ENCODE measurements at places on chromosomes 1 and 21.

- no peak for DNase-seq
Observed at GRCh38 chr21:42503711-42504110, 7.7 kb upstream of the RSPH1 start.

DNA sequence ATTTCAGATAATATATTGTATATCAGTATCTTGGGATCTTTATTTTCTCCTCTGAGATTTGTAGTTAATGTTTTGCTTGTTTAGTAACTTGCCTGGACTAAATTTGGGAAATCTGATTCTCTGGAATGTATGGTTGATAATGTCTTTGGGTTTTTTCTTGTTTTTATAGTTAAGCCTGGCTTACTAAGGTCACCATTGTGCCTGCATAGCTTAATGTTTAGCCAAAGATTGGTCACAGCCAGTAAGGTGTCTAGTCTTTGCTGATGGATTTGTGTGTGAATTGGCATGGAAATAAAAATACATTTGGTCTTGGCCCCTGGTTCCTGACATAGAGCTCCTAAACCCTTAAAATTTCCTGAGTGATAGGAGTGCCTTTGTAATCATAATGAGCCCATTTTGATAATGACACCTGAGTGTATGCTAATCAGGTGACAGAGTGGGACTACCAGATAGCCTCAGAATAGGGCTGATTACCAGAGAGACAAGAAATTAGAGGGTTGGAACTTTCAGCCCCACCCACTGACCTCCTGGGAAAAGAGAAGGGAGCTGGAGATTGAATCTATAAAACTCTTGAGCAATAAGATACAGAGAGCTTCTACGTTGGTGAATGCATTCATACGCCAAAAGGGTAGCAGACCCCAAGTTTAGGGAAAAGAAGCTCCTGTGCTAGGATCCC is 47.9 kb upstream of the NUF2 start:
- DNase-seq, result no peak

- DNase-seq, result peak; percentile 65
Observed at GRCh38 chr1:210232511-210233215, at the start of gene SERTAD4. Gene SERTAD4, plus strand, starts transcription at chr1:210232796. Its CDS starts 5,165 bp downstream, at chr1:210237961.

DNA sequence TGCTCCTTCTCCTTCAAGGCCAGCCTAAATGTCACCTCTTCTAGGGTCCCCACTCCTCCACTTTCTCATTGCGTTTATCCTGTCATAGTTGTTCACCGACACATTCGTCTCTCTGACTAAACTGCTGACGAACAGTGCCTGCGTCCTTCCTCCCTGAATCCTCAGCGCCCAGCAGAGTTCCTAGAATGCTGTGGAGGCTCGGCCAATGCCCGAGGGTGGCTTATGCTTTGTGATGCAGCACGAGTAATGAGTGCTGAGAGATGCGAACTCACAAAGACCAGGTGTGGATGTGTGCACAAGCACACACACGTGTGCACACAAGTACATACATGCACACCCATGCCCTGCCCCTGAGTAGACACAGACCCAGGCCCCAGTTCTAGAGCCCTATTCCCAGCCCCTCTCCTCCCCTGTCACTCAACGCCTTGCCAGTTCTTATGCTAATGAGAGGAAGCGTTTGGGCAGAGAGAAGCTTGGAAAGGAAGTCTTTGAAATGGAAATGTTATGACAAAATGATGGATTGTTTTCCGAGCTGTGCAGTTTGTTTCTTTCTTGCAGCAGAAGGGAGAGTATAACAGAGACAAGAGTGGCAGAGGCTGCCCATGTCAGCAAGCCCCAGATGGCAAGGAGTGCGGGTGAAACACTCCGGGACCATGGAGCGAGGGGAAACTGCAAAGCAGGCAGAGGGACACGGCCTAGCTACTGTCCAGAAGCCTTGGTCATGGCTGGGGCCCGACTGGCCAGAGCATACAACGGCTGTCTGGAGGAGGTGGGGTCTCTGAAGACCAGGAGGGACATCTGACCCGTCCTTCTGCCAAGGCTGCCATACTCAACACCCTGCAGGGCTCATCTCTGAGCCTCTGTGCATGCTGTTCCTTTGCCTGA is 24.2 kb downstream of the KCNA10 start:
- no peak for DNase-seq

- DNase-seq, result peak; percentile 76
Observed at GRCh38 chr1:14486401-14487201, 111.9 kb upstream of the KAZN start.

GRCh38 chr1:111176678-111177077 is 23.8 kb downstream of the DENND2D start:
- DNase-seq, result no peak

DNA sequence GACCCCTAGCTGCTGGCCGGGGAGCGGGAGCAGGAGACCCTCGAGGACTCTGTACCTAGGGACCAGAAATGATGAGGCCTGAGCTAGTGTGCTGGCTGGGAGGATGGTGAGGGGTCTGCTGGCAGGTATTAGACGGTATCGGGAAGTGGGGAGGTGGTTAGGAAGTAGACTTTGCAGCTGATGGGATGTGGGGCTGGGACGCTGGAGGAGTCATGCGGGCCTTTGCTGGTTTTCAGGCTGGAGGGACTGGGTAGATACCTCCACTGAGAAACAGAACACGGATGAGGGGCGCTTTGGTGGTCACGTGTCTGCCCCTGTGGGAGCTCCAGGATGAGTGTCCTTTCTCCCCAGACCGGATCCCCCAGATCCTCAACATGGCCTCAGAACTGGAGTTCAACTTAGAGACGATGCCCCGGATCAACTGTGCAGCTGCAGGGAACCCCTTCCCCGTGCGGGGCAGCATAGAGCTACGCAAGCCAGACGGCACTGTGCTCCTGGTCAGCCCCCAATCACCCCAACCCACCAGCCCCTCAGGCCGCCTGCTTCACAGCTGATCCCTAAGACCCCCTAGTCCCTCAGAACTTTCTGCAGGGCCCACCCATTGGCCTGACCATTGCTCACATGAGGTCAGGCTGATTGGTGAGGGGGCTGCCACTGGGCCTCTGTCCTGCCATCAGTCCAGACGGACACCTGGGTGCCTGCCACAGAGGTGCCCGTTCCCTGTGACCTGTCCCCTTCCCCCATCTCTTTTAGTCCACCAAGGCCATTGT is 8.0 kb downstream of the TIE1 start:
- DNase-seq, result no peak

DNA sequence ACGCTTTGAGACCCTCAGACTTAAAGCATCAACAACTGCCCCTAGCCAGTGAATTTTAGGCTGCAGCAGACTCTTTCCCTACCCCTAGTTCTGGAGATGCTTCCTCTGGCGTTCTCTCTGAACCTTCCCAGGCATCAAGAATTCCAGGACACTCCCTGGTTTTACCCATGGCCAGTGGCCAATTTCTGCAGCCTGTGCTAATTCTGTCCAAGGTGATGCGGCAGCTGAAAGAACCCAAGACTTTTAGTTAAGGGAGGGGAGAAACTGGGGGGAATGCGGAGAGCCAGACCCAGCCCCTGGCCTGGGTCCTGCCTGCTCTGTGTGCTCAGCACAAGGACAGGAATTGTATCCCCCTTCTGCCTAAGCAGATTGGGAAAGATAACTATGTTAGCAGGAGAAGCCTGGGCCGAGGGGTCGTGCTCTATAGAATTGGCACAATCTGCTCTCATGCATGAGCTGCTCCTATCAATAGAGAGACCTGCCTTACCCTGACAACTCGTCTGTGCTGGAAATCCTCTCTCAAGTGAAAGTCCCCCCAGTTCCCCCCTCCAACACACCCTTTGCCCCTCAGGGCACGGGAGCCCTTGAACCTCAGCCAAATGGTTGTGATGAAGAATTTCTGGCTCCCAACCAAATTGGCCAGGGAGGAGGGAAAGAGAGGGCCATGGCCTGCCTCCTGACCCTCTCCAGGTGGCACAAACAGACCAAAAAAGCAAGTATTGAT is 5.4 kb upstream of the GJA8 start:
- DNase-seq, result no peak

- DNase-seq, result peak; percentile 66
Observed at GRCh38 chr1:149936992-149937705, 470 bp upstream of the MTMR11 start.

DNA sequence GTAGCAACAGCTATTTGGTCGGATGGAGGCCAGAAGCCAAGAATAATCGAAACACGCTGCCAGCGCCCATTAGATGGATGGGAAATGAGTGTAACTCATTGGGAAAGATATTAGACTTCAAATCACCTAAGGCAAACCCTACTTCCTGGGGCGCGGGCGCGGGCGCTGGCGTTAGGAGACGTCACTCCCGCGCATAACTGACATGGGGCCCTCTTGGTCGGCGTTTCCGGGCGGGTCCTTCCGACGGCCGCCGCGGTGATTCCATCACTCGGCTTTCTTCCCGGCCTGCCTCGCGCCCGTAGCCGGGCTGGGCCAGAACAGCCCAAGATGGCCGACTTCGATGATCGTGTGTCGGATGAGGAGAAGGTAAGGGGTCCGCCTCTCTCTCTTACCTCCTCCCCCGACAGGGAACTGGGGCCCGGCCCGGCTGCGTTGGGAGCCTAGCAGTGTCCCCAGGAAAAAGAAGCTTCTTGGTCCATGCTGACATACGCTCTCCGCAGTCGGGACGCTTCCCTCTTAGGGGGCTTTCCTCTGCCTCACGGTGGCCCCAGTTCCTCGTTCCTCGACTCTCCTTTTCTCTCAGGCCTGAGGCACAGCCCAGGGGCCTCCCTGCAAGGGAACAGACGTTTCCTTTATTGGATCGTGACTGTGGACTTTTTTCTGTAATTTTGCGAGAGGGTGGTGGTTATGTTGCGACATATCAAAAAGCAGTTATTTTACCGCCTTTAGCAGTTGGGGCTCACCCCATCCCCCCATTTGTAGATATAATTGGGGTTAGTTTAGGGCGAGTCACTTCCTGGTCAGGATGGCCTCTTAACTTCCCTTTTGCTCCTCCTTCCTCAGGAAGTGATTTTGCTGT is at the start of gene CAPZA1:
Gene CAPZA1 (plus strand): TSS at position 315 of the 859 bp plus-strand sequence. CDS start 13 bp downstream, at position 328.
- DNase-seq, result peak; percentile 94

DNA sequence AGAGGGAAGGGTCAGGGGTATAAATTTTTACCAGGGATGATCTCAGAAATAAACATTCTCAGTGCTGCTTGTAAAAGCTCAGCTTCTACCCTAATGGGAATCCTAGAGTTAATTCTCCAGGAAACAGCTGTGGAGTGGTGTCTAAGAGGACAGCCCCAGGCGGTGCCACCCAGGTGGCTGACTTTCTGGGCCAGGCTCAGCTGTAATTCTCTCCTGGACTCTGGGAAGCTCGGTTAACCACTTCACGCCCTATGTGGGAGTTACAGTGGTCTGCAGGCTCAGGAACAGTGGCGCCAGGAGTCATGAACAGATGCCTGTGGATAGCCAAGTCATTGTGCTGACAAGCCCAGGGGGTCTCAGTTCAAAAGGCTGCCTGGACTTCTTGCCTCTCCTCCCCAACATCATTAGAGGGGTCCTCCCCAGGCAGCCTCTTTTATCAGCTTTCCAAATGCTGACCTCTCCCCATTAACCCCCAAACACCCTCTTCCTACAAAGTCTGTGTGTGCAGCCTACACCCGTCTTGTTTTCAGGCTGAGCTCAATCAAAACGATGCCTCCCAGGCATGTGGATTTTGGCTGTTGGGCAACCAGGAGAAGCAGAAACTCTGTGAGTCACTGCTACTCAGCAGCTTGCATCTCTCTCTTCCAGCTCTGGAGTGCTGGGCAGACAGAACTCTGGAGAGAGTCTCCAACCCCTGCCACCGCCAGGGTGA is 1.2 kb downstream of the HHIPL2 start:
- DNase-seq, result peak; percentile 90

GRCh38 chr1:9166289-9167235 is 37.7 kb upstream of the GPR157 start:
- DNase-seq, result peak; percentile 80

GRCh38 chr1:19416921-19417470 is 68.3 kb downstream of the CAPZB start:
- no peak for DNase-seq

DNA sequence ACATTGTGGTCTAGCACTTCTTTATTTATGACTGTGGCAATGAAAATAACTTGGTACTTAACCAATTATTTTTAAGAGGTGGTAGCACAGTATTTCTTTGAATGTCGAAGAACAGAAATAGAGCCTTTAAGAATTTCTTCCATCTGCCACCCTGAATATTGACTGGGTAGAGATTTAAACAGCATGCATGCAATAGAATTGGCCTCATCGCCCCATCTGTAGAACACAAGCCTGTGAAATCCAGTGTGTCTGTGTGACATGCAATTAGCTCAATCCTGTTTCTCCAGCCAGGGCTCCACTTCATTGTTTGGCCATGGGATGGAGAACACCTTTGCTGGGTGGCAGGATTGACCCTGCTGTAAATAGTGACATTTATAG is 17.1 kb upstream of the KLHDC8A start:
- DNase-seq, result no peak

GRCh38 chr1:203444171-203444576 is 31.4 kb upstream of the PRELP start:
- no peak for DNase-seq

GRCh38 chr1:18495635-18496034 is 14.9 kb downstream of the KLHDC7A start:
- DNase-seq, result no peak

Measured in EL (cell line).